ENCODE measurements at places on chromosomes 12 and 14. TPM values are rescaled to one million over a fixed set of nuclear protein-coding genes. Genes with fewer than 3 reads are reported as not detected.

HOXC4 gene
- total RNA-seq: not detected

DMAC2L gene
- total RNA-seq: 4.3 TPM

ACTN1 gene
- total RNA-seq: 257 TPM

NEUROD4 gene
- not detected for total RNA-seq

RD3L gene
- total RNA-seq: not detected

OTUB2 gene
- 0.81 TPM for total RNA-seq

CLEC2A gene
- total RNA-seq: not detected

MAP1LC3B2 gene
- total RNA-seq: 0.19 TPM

GZMH gene
- total RNA-seq: not detected

SDS gene
- total RNA-seq: not detected

GPR162 gene
- 10.2 TPM for total RNA-seq

CRIP1 gene
- 0.45 TPM for total RNA-seq

WSCD2 gene
- not detected for total RNA-seq

CLEC7A gene
- total RNA-seq: 0.09 TPM

IRAK3 gene
- 5.6 TPM for total RNA-seq

SCN8A gene
- total RNA-seq: 5.7 TPM

PLCZ1 gene
- total RNA-seq: not detected

TMTC1 gene
- total RNA-seq: 45.8 TPM

RNASE3 gene
- not detected for total RNA-seq

CSAD gene
- 5.2 TPM for total RNA-seq

CD4 gene
- total RNA-seq: 0.09 TPM

ADSS1 gene
- 7.4 TPM for total RNA-seq

GARIN6 gene
- not detected for total RNA-seq

ACOT4 gene
- 0.27 TPM for total RNA-seq

TSPAN11 gene
- 0.09 TPM for total RNA-seq

ZNF891 gene
- total RNA-seq: 0.54 TPM

PDE3A gene
- 14.8 TPM for total RNA-seq

TAS2R7 gene
- total RNA-seq: not detected

HOXC6 gene
- 0.66 TPM for total RNA-seq

ACVRL1 gene
- 520 TPM for total RNA-seq

NT5DC3 gene
- total RNA-seq: 3.6 TPM

TTC6 gene
- total RNA-seq: 0.36 TPM

HSP90AA1 gene
- total RNA-seq: 310 TPM

RERGL gene
- total RNA-seq: not detected

LAG3 gene
- under 0.01 TPM for total RNA-seq
